ENCODE measurements at places on chromosomes 3 and 15. TPM values are rescaled to one million over a fixed set of nuclear protein-coding genes. Genes with fewer than 3 reads are reported as not detected.

- DNase-seq: no peak
- H3K27me3 ChIP-seq: no peaks in the 10 kb centered on the region
- no peak overlapping the region for H3K4me3 ChIP-seq
Measured at GRCh38 chr3:86895202-86895601, 95.7 kb downstream of the VGLL3 start.

DNA sequence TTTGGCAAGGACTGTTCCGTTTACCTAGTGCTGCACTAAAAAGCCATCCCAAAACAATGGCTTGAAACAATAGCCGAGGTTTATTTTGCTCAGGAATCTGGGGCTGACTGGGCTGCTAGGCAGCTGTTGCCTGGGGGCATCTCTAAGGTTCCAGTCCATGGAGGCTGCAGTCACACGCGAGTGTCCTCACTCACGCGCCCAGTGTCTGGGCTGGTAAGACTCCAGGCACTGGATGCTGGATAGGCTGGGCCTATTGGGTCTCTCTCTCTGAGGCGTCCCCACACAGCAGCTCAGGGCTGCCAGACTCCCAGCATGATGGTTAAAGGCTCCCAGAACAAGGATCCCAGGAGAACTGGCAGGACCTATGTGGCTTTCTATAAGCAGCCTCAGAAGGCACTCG, 34.2 kb downstream of the ALS2CL start:
- H3K36me3 ChIP-seq: no peaks in the 10 kb centered on the region
- no peaks in the 10 kb centered on the region for H3K27me3 ChIP-seq
- no peak overlapping the region for H3K27ac ChIP-seq
- no peak for DNase-seq
- no peak overlapping the region for H3K4me3 ChIP-seq

DNA sequence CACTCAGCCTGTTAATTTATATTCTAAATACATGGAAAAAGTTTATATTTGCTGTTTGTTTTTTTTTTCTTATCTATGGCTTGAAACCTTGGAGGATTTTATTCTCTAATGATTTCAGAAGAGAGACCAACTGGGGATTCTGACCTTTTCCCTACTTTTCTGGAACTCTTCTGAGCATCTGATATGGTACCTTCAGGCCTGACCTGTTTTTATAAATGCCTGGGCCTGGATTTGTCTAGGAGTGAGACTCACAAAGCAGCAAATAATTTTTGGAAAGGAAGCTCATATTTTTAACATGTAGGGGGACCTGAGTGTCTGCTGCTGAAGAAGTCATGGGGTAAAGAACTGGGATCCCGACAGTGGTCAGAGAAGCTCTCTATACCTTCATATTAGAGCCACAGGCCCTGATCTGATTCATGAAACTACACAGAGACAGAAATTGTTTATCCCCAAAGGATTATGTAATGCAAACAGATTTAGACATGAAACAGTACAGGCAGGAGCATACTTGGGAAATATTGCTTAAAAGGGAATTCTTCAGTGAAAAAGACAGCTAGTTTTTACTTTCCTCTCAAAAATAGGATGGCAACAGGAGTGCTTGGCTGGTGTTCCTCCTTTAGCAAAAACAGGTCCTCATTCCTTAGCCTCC, 15.9 kb downstream of the PPM1L start:
- H3K27me3 ChIP-seq: no peaks in the 10 kb centered on the region
- no peak for DNase-seq
- no peaks in the 10 kb centered on the region for H3K4me1 ChIP-seq
- H3K36me3 ChIP-seq: no peaks in the 10 kb centered on the region
- no peak overlapping the region for H3K27ac ChIP-seq

- H3K27me3 ChIP-seq: no peaks in the 10 kb centered on the region
- no peak overlapping the region for H3K4me3 ChIP-seq
- no peak overlapping the region for H3K27ac ChIP-seq
- DNase-seq: no peak
- H3K36me3 ChIP-seq: no peaks in the 10 kb centered on the region
- no peaks in the 10 kb centered on the region for H3K4me1 ChIP-seq
Measured at GRCh38 chr3:62467966-62468722, 94.8 kb upstream of the FEZF2 start.

DNA sequence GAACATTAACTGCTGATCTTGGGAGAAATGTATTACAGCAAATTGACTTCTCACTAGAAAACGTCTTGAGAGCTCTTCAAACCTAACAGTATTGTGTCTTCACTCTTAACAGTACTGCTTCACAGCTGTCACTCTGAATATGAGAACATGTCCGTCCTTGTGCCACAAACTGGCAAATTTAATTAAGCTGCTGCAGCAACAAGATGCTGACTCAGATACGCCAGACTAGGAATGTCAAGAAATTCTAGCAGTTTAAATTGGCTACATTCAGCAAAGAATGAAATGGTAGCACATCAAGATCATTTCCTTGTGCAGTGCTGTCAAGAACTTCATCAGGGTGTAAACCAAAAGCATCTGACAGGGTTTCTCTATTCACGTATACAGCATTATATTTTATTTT, 7.6 kb downstream of the ICE2 start:
- H3K27me3 ChIP-seq: no peaks in the 10 kb centered on the region
- H3K36me3 ChIP-seq: peaks cover 48% of the 10 kb centered on the region
- H3K4me1 ChIP-seq: no peaks in the 10 kb centered on the region
- H3K4me3 ChIP-seq: no peak overlapping the region

DNA sequence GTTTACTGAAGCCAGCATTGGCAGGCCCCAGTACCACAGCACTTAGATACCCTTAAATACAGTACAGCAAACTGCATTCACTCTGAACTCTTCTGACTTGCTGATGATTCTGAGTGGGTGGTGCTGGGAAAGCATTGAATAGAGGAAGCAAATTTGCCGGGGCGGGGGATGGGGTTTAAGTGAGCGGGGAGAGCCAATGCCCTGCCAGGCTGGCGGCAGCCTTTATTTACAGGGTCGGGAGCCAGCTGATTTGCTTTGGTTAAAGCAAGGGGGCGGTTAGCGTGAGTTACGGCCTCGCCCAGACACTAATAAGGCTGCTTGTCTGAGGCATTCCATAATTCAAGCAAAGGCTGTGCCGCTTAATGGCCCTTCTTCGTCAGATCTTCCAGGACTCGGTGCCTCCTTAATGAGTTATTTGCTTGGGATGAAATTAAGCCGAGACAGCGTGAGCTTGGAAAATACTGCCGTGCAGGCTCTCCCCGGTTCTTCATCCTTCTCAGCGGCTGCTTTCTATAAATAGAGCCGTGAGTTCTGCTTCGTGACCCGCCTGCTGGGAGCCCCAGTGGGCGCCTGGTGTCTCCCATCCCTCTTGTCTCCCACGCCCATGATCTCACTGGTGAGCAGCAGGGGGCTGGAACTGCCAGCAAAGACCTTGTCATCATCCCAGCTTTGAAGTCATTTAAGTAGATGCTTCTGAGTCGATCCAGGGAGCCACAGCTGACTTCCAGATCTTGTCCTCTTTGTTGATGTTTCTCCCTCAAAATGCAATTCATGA, 25.8 kb downstream of the SPSB4 start:
- peaks cover 6% of the 10 kb centered on the region for H3K4me1 ChIP-seq
- H3K27ac ChIP-seq: no peak overlapping the region
- H3K36me3 ChIP-seq: no peaks in the 10 kb centered on the region
- peak; percentile 21 for DNase-seq
- no peaks in the 10 kb centered on the region for H3K27me3 ChIP-seq
- no peak overlapping the region for H3K4me3 ChIP-seq

GRCh38 chr15:87082581-87082980, 1002.9 kb downstream of the AGBL1 start:
- H3K4me1 ChIP-seq: no peaks in the 10 kb centered on the region
- no peak overlapping the region for H3K4me3 ChIP-seq
- DNase-seq: no peak
- H3K27me3 ChIP-seq: no peaks in the 10 kb centered on the region
- H3K27ac ChIP-seq: no peak overlapping the region

GRCh38 chr3:134353831-134354611, 20.2 kb downstream of the AMOTL2 start:
- H3K4me1 ChIP-seq: peaks cover 6% of the 10 kb centered on the region
- no peak overlapping the region for H3K4me3 ChIP-seq
- no peaks in the 10 kb centered on the region for H3K27me3 ChIP-seq

Gene TMEM207
- not detected for total RNA-seq

Gene DALRD3
- total RNA-seq: 49.5 TPM

Gene MITF
- total RNA-seq: 6.0 TPM

Gene HOMER2
- 4.1 TPM for total RNA-seq
